ENCODE measurements at places on chromosomes 2 and 18.

GRCh38 chr2:205730191-205730590, 47.9 kb downstream of the NRP2 start:
- DNase-seq, result no peak

- no peak for DNase-seq
Observed at GRCh38 chr2:74252036-74252435, 53.6 kb downstream of the MTHFD2 start.

GRCh38 chr2:172552547-172553291, 3.2 kb upstream of the PDK1 start:
- no peak for DNase-seq

GRCh38 chr2:144071461-144071860, 448.5 kb downstream of the ZEB2 start:
- no peak for DNase-seq

- DNase-seq, result no peak
Observed at GRCh38 chr18:61528961-61529360, 195.7 kb downstream of the CDH20 start.

GRCh38 chr18:4020026-4020425, 435.1 kb downstream of the DLGAP1 start:
- DNase-seq, result no peak

GRCh38 chr2:218991674-218992168, 1.5 kb downstream of the CRYBA2 start:
- no peak for DNase-seq

DNA sequence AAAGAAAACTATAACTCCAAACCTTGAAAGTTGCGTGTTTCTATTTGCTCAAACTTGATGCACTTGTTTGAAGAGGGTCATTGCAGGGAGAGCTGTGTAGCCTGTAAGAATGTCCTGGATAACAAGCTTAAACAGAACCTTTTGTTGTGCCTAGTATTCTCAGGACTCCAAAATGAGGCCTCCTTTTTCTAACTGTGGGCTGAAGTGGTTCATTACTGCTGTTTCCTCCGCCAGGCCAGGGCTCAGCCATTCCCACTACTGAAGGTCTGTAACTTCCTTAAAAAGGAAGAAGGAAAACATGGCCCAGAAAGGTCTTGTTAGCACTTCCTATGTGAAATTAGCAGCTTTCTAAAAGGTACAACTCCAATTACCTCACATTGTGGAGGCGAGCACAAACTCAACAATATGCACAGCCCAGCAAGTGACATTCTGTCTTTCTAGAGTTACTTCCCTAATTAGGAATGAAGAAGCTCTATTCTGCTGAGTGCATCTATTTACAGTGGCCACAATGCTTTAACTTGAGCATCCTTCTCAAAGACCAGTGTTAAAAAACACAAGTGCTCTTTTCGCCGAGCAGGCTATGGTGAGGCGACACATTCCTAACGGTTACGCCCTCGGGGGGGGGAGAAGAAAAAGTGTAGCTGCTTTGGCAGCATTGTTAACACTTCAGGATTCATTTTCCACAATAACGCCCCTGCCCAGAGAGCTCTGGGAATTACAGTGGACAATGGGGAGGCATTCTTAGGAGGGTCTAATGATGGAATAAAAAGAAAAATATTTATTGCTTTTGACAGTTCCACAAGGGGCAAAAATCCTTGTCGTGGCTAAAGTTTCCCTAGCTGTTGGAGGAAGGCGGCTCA, 136.9 kb upstream of the SIX3 start:
- DNase-seq, result no peak

DNA sequence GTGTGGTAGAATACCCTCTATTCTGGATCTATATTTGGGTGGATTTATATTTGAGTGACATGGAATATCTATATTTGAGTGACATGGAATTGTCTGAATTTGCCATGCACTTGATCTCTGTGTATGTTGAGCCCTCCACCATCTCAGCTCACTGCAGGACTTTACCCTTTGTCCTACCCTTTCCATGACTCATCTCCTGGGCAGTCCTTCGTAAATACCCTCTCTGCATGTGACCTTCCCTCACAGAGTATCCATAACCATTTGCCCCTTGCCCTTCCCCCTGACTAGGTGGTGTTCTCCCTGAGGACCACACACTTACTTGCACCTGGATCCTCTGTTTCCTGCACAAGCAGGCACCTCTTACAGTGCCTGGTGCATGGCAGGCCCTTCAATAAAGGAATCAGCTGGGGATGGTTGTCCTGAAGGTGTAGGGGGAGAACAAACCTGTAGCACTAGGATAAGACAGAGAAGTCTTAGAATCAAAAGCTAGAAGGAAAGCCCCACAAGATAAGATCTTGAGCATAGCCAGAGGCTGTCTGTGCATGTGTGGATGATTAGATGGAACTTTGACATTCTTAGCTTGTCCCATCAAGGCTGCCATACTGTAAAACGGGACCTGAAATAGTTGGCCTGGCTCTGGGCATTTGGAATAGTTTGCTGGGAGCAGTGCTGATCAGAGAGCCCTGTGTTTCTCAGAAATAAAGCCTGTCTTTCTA, 230.4 kb downstream of the FHOD3 start:
- no peak for DNase-seq

- no peak for DNase-seq
Observed at GRCh38 chr2:202072737-202073401, at the start of gene KIAA2012. TSS of gene KIAA2012 (plus strand) at chr2:202073255. CDS start at chr2:202073628, 373 bp downstream.

DNA sequence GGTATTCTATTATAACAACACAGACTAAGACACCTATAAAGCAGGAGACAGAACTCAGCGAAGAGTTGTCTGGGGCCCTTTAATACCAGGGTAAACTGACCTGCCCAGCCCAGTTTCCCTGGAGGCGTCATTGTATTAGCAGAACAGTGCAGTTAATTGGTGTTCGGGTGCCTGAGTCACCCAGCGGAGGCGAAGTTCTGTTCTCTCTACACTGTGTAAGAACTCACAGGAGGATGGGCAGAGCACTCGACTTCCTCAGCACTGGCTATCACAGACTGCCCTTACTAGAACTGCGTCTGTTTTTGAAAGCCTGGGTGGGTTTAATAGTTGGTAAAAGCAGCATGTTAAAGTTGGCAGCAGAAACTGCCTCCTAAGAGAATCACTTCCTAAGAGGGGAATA, 106.5 kb upstream of the ATP8B1 start:
- no peak for DNase-seq

- DNase-seq, result no peak
Observed at GRCh38 chr2:107374249-107374648, 452.4 kb upstream of the RGPD4 start.

DNA sequence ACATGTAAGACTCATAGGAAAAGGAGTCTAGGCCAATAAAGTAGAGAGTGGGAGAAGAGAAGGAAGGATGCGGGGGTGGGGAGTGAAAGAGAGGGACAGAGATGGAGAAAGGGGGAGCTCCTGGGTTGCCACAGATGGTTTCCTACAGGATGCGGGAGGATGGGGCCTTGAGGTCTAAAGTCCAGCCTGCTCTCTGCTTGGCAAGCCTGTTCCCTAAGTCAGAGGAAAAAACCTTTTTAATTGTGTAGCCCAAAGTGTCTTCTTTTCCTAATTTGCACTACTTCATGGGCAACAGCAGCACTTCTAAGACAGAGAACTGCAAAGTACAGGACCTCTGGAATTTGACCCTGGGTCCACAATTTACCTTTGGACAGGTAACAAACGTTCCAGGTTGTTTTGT, 1.4 kb upstream of the FAM110C start:
- DNase-seq, result no peak

DNA sequence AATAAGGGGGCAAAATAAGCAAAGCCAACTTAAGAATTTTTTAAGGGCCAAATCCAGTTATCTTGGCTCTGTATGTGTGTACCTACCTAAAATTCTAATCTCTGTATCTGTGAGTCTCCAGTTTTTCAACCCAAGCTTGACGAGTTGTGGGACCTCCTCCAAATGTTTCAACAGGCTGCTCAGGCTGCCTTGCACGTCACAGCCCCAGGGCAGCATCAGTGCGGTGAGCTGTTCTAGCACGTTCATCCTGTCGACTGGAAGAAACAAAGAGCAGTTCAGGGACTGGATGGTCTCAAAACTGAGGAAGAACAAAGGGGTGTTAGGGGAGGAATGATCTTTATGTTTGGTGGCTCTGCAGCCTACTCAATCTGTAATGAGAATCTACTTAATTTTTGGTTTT, 29.4 kb downstream of the NLRC4 start:
- no peak for DNase-seq

DNA sequence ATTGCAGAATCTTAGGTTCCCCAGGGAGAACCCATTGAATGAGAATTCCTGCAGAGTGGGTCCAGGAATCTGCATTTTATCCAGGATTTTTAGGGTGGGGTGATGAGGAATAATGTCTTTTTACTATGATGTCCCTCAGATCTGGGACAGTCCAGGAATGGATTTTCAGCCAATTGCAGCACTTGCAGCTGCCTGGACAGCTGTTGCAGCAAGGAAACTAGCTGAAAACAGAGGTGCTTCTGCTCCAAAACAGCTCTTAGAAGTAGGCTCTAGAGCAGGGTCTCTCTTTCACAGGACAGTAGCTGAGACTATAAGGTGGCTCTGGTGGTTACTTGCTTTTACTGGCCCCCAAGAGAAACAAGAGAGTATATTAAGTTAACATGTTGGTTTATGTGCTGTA, 9.1 kb downstream of the GLI2 start:
- DNase-seq, result no peak

GRCh38 chr2:101741775-101742520, 44.4 kb downstream of the MAP4K4 start:
- DNase-seq, result no peak

DNA sequence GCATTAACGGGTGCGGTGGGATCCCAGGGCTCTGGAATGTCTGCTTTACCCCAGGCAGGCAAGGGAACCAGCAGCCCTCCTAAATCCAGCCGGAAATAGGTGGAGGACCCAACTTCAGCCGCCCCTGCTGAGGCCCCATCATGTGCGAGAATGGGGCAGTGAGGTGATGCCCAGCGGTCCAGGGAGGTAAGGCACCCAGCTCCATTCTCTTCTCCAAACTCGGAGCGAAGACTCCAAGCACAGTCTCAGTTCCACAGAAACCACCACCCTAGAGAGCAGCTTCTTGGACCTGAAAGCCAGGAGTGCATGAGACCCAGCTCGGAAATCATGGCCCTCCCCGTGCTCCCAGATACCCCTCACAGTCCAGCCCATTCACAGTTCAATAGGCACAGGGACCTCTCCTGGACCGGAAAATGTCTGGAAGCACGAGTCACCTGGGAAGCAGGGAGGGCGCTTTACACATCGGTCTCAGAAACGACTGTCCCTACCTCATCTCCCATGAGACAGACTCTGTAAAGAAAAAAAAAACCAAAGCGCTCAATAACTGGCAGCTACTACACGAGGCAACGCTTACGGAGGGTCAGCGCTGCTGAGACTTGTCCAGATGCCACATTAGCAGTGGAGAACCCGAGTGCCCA, 2.0 kb downstream of the SDC1 start:
- DNase-seq, result no peak

GRCh38 chr2:67776276-67776675, 286.5 kb downstream of the C1D start:
- DNase-seq, result no peak

DNA sequence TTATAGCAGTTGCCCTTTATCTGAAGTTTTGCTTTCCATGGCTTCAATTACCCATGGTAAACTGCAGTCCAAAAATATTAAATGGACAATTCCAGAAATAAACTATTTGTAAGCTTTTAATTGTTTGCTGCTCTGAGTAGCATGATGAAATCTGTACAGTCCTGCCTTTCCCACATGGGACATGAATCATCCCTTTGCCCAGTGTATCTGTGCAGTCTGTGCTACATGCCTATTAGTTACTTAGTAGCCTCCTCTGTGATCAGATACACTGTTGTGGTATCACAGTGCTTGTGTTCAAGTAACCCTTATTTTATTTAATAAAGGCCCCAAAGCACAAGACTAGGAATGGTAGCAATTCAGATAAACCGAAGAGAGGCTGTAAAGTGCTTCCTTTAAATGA, 810.6 kb upstream of the PIK3C3 start:
- DNase-seq, result no peak

DNA sequence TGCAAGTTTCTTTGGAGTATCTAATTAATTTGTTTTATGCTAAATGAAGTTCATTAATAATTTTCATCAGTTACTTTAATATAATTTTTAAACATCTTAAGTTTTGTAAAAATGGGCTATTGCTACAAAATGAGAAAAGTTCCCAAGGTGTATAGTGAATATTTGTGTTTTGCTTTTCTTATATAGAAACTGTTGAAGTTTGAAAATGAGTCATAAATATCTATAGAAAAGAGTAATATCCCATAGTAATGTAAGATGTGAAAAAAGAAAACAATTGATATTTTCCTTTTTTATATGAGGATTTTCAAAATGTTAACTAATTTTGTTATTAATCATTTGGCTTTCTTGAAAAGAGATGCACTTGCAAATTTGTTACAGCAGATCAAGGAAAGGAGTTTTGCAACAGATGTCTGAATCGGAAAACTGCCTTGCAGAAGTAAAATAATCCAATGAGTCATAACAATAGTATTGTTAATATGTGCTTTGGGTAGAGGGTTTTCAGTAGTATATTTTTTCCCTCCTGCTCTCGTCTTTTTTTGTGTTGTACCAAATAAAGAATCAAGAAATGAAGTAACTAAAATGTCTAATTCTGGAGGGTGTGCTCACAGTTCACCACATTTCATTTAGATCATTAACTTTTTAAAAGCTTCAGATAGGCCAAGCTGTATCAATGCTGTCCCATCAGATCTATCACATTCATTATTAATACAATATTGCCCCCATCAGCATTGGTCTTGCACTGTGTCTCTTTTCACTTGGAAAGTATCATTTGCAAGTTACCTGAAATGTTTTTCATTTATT, 15.5 kb downstream of the DUSP19 start:
- no peak for DNase-seq

DNA sequence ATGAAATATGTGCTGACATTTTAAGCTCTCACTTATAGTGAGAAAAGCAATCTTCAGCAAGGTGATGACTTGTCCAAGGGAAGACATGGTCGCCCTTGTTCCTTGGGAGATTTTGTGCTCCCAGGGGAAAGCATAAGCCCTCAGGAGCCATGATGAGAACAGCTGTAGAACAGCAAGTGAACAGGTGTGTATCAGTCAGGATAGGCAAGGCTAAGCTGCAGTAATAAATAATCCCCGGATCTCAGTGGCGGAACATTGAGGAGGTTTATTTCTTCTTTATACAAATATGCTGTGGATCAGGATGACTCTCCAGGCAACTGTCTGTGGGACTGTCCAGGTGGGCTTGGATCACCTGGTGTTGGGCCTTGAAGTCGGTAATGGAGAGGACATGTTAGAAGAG, 103.1 kb downstream of the MSH2 start:
- DNase-seq, result no peak

DNA sequence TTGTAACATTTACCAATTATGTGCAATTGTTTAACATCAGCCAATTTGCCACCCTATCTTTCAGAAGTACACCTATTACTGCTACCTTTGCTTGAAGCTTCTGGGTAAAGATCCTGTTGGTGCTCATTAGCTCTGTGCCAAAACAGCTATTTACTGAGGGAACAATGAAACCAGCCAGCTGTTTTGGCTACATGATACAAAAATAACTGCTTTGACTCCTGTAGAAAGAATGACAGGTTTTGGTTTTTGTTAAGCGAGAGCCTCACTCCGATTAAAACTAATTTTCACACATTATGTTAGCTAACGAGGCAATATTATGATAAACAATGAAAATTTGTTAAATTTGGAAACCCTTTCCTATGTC, 907.0 kb downstream of the EPHA4 start:
- DNase-seq, result no peak

- no peak for DNase-seq
Observed at GRCh38 chr18:37438417-37439180, 127.0 kb downstream of the CELF4 start.
